Naive thymus-derived CD8-positive, alpha-beta T cell (primary cell): ENCODE measurements at places on chromosomes 12 and 14.
A peak's percentile ranks its signal among the peaks of the same experiment; 100 is the strongest.

DNA sequence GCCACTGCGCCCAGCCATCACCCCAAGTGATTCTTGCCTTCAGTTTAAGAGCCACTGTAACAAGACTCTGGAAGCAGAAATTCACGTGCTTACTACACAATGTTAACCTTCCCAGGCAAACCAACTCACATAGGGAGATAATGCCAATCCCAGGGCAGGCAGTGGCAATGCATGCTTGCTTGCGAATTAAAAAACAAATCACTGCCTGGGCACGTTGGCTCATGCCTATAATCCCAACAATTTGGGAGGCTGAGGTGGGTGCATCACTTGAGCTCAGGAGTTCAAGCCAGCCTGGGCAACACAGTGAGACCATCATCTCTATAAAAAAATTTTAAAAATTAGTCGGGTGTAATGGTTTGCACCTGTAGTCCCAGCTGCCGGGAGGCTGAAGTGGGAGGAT lies 37.8 kb upstream of the P2RX4 start:
- peaks cover 2% of the 10 kb centered on the region for H3K36me3 ChIP-seq
- H3K4me3 ChIP-seq, result no peak overlapping the region

DNA sequence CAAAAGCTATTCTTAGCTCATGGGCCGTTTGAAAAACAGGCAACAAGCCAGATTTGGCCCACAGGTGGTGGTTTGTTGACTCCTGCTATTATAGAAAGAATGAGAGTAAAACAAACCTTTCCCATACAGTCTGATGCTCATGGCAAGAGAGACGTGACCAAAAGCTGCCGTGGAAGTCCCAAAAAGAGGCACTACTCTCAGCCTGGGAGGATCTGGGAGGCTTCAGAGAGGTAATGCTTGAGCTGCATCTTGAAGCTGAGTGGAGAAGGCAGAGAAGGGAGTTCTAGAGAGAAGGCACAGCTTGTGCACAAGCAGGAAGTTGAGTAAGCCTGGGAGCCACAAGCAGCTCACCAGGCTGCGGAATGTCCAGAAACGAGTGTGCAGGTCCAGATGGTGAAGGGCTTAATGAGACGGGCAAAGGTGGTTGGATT lies 9.6 kb downstream of the PLXNC1 start:
- H3K36me3 ChIP-seq, result peaks cover 5% of the 10 kb centered on the region
- H3K27me3 ChIP-seq, result no peaks in the 10 kb centered on the region
- no peak for DNase-seq
- H3K27ac ChIP-seq, result no peak overlapping the region
- peak overlapping the region; percentile 8 for H3K4me3 ChIP-seq

- peaks cover 3% of the 10 kb centered on the region for H3K27me3 ChIP-seq
- peaks cover 3% of the 10 kb centered on the region for H3K36me3 ChIP-seq
- no peak overlapping the region for H3K4me3 ChIP-seq
- H3K27ac ChIP-seq, result no peak overlapping the region
Observed at GRCh38 chr12:114314403-114314802, 91.5 kb downstream of the TBX5 start.

DNA sequence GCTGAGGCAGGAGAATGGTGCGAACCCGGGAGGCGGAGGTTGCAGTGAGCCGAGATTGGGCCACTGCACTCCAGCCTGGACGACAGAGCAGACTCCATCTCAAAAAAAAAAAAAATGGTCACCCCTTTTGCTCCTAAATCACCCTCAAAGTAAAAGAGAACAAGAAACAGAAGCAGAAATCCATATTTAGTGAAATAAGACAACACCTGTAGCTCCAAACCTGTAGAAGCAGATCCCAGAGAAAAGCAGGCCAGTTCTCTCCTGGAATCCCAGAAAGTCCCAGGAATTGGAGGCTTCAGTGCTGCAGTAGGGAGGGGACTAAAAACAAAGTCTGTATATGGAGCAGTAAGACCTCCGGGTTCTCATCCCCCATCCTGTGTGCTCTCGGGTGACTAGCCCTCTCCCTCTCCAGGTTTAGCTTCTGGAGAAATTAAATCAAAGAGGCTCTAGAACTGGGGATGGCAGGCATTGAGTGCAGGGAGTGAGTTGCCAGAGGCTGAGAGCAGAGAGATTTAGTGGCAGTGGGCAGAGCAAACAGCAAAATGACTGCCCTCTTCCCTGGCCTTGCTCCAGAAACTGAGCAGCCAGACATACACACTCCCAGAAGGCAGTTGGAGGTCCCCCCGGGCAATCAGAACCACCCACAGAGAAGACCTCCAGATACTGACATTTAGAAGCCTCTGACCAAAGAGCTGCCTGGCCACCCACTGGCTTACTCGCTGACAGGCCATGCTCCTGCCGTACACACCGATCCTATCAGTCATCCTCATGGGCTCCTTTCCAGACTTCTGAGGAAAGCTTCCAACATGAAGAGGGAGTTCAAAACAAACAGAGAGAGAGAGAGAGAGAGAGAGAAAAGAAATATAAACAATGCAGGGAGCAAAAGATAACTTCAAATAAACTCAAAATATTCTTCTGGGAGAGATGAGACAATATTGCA lies 6.3 kb upstream of the MLXIP start:
- no peaks in the 10 kb centered on the region for H3K36me3 ChIP-seq
- H3K4me1 ChIP-seq, result peaks cover 19% of the 10 kb centered on the region
- no peaks in the 10 kb centered on the region for H3K27me3 ChIP-seq
- no peak for DNase-seq

DNA sequence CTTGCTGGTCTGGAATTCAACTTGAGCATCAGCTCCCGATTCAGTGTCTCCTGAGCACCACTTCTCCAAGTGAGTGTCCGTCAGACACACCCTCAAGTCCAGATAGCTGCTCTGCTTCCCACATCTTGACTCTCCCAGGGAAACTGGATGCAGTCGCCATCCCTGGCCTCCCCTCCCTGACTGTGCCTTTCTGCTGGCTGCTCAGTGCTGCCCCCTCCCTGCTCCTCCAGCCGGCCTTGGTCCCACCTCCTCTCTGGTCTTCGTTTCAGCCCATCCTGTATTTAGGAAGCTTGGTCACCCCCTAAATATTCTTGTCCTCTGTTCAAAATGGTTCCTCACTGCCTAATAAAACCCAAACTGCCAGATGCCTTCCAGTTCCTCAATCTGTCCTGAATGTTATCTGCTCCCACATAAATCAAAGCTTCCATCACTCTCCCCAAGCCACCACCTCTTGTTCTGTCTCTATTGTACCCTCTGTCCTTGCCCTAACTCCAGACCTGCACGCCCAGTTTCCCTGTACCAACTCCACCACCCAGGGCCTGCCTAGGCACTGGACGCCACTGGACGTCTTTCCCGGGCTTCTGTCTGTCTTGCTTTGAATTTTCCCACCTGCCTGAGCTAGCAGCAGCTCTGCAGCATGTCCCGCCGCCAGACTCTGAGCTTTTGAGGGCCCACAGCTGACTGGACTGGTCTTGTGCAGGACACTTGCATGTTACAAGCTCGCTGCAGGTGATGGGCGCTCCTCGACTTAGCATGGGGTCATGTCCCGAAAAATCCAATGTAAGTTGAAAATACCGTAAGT lies 33.8 kb downstream of the CCDC92 start:
- no peaks in the 10 kb centered on the region for H3K27me3 ChIP-seq
- DNase-seq, result no peak
- peaks cover 25% of the 10 kb centered on the region for H3K36me3 ChIP-seq

GRCh38 chr12:122243965-122244364 lies 18.1 kb upstream of the DIABLO start:
- peaks cover 76% of the 10 kb centered on the region for H3K36me3 ChIP-seq
- peaks cover 26% of the 10 kb centered on the region for H3K4me1 ChIP-seq
- H3K27ac ChIP-seq, result peak overlapping the region; percentile 67

DNA sequence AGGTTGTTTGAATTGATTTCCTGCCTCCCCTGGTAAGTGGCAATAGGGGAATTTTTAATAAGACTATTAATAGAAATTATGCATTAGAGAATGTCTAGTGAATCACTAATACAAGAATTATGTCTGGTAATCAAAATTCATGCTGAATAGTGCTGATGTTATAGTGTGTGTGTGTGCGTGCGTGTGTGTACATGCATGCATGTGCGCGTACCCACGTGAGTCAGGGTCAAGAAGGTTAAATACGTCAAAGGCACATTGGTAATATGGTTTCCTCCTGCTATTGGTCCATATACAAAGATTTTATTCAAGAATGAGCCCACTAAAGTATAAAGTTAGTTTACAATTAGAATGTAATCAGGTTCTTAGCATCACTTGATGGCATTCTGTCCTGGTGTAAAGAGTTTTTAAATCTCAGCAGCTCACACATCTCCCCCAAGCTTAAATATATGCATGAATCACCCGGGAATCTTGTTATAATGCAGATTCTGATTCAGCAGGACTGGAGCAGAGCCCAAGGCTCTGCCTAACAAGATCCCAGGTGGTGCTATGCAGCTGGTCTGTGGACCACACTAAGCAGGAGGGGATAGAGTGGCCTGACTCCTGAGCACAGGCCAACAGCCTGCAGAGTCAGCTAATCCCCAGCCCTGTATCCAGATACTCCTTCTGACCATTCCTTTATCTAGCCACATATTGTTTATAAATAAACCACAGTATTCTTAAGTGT lies 43.9 kb downstream of the TTC9 start:
- no peak overlapping the region for H3K27ac ChIP-seq
- H3K4me3 ChIP-seq, result no peak overlapping the region
- H3K27me3 ChIP-seq, result no peaks in the 10 kb centered on the region
- H3K4me1 ChIP-seq, result peaks cover 3% of the 10 kb centered on the region
- no peaks in the 10 kb centered on the region for H3K36me3 ChIP-seq
